CD4-positive, alpha-beta T cell (primary cell): ENCODE measurements at places on chromosomes 7 and 10. TPM values are rescaled to one million over a fixed set of nuclear protein-coding genes. Genes with fewer than 3 reads are reported as not detected.

DNA sequence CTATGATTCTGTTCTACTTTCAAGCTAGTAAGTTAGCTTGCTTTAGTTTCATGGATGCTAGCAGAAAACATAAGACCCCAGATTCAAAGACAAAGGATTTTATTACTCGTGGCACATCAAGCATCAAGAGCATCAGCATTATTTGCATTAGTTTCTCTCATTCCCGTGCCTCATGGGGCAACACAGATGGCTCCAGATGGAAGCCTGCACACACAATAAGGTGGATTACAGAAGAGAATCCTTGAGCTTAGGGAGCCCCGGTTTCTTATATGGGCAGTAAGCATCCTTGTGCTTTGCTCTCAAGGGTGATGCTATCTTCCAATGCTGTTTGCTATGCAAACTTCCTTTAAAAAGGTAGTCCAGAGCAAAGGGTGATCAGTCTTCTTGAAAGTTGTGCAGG, 10.7 kb upstream of the CAPZA2 start:
- no peak for DNase-seq

DNA sequence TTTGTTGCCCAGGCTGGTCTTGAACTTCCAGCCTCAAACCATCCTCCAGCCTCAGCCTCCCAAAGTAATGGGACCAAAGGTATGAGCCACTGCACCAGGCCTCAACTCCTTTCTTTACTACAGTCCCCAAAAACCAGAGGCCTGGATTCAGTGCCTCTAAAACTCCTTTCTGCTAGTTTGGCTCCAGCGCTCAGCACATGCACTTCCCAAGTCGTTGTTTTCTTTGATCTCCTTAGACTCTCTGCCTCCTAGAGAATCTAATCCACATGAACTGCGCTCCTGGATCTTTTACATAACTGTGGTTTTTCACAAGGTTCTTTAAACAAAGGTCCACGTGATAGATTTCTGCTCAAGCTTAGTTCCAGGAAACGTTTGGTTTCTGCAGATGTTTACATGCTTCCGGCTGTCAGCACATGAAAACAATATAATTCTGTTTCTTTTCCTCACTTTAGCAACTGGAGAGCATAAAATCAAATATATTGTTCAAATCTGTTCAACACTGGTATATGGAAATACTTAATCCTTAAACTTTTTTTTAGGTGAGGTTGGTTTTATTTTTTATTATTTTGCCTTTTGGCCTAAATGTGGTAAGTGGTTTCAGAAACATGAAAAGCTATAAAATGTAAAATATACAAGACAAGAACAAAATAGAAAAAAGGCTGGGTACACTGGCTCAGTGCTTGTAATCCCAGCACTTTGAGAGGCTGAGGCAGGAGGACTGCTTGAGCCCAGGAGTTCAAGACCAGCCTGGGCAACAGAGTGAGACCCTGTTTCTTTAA, 270.5 kb upstream of the MKLN1 start:
- no peak for DNase-seq

DNA sequence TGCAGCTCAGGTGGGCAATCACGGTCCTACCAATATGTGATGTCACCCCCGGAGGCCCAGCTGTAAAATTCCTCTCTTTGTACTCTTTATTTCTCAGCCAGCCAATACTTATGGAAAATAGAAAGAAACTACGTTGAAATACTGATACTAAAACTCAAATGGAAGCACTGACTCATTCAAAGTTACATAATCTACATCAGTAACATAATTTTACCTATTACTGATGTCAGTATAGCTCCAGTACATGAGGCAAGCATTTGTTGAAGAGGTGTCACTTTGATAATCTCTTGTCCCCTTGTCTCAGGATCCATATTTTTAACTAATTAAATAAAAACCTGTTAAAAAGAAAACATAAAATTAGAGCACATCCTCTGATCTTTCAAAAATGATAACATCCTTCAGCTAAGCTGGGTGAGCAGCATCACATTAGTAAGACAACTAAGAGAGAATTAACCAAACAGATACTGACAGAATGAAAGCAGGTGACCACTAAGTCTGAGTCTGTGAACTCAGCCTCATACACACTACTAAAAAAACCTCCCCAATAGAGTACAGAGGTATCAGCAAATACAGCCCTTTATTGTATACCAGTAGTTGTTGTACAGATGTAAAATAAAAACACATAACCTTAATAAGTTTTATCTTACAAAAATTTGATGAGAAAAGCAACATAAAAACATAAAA, 17.6 kb downstream of the SLC25A40 start:
- no peak for DNase-seq

HTR5A gene
- not detected for total RNA-seq

- no peak for DNase-seq
These were observed 184.4 kb downstream of the PON1 start for GRCh38 chr7:95139922-95140321.

- DNase-seq: no peak
These were observed 3.9 kb upstream of the PVRIG start for GRCh38 chr7:100215895-100216294.

DNA sequence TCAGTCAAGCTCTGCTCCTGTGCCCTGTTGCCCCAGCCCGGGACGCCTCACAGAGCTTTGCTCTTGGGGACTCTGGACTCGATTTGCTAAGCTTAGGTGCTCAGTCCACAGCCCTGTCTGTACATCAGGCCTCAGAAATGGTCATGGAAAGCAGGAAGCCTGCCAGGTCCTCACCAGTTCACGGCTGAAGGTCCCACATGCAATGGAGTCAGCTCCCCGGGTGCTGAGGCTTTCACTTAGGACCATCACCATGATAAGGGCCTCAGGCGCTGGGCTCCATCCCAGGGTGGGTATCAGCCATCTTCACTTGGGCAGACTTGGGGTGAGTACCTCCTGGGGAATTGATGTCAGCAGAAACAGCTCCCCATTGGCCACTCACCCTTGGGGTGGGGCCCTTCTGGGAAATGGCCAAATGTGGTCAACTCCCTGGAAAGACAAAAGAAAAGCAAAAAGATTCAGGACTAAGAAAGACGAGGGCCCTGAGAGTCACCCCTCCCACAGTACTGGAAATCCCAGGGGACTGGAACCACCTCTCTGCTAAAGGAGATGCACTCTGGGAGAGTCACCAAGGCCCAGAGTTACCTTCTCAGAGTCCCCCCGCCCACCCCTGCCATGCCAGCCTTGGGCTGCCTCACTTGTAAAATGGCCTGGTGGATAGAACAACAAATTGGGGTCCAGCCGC, 37.6 kb downstream of the FAM53B start:
- DNase-seq: no peak

DNA sequence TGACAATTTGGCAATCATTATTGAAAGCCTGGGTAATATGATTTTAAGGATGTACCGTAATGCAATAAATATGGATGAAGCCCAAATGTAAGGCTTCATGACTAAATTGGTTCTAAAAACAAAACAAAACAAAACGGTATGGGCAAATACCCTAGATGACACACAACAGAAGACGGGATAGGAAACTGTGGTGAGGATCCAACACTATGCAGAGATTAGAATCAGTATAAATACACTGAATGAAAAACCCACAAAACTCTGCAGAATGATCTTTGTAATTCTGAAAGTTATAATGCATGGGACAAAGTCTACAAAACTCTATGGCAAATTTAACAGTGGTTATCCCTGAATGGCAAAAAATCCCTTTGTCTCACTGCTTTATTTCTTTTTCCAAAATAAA, 57.6 kb downstream of the MALSU1 start:
- DNase-seq: no peak

DNA sequence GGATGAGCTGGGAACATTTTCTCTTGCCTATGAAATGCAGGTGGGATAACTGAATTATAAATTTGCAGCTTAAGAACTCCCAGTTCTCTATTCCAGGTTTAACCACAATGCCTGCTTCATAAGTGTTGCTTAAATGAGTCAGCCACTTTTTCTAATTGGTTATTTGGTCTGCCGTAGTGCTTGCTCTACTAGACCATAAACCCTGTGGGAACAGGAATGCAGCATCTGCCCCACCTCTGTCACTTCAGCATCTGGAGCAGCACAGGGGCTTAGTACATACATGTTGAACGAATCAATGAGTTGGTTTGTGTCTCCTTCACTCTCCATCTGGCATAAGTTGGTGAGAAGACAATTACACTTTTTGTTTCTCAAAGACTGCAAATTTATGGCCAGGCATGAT, 95.2 kb upstream of the PTER start:
- no peak for DNase-seq

DNA sequence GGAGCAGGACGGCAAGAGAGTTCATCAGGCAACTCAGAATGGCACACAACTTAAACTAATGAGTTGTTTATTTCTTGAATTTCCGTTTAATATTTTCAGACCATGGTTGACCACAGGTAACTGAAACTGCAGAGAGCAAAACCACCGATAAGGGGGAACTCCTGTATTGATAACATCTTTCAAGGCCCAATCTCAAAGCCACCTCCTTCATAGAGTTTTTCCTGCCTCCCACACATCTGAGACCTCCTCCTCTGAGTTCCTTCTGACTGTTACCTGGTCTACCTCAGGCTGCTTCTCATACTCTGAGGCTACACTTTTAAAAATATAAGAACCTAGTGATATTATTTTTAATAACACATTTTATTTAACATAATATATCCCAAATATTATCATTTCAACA, 341.5 kb upstream of the NPVF start:
- no peak for DNase-seq

LRMDA gene
- not detected for total RNA-seq

DNA sequence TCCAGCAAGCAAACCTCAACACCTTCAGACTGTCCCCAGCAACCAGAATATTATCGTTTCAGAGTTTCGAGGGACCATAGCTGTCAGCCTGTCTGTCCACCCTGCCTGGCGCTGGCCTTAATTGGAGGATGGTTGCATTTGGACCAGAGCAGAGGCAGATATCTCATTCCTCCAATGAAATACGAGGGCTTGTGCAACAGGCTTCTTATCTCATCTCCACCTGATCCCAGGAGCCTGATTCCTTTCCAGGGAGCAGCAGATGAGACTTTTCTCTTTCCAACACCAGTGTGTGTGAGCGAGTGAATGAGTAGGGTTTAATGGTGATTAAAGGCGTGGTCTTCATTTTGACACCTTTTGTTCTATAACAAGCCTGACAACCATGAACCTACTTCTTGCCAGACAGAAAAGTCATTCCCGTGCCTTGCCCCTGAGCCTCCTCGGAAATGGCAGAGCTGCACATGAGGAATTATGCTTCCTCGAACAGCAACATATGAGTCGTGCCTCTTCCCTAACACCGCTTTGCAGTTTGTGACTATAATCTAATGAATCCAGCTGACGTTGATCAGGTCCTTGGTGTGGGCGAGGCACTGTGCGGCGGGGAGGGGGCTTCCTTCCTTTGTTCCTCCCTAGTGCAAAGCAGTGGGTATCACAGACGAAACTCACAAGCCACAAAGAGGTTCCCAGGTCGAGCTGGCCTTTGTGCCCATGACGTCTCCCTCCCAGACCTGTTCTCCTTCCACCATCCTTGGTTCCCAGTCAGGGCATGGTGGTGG, 147.4 kb downstream of the CUX1 start:
- DNase-seq: no peak

ADAM8 gene
- 95.6 TPM for total RNA-seq

GRCh38 chr10:106559442-106559841, 605.1 kb downstream of the SORCS1 start:
- no peak for DNase-seq

DNA sequence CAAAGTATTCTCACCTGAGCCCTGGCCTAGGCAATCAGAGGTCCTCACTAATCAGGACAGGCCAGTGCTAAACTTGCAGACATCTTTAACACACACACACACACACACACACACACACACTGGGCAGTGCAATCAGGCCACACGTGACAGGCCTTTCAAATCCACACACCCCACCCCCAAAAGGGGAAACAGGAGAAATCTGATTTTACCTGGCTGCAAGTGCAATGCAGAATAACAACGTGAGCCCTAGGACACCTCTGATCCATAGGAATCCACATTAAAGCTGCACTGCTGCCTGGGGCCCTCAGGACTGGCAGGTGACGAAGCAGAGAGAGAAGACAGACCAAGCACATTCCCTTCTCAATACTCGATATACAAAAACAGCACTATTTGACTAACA, 218.9 kb downstream of the FAM107B start:
- DNase-seq: no peak

GRCh38 chr10:23914641-23915040, 294.3 kb upstream of the KIAA1217 start:
- DNase-seq: no peak

H2BK1 gene
- total RNA-seq: not detected

GRCh38 chr7:132906193-132906835, 175.6 kb downstream of the CHCHD3 start:
- DNase-seq: no peak

DNA sequence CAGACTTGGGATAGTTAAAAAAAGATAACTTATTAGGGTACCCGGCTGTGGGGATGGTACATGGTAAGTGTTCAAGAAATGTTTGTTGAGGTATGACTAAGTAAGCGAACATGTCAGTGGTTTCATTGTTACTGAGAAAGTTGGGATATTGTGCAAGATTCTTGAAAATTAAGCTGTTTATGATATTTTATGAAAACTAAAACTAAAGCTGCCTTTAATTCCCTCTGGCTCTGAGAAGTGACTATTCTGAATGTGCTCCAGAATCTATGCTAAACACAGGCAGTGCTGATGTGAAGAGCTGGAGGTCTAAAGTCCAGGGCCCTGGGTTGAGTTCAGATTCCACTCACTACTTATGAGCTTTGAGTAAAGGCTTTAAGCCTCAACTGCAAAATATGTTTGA, 72.9 kb downstream of the AOAH start:
- no peak for DNase-seq

GRCh38 chr10:131591936-131592335, 280.4 kb upstream of the TCERG1L start:
- no peak for DNase-seq

GPR141 gene
- not detected for total RNA-seq
